Common myeloid progenitor, CD34-positive (primary cell): ENCODE measurements at places on chromosomes 7 and 10.

DNA sequence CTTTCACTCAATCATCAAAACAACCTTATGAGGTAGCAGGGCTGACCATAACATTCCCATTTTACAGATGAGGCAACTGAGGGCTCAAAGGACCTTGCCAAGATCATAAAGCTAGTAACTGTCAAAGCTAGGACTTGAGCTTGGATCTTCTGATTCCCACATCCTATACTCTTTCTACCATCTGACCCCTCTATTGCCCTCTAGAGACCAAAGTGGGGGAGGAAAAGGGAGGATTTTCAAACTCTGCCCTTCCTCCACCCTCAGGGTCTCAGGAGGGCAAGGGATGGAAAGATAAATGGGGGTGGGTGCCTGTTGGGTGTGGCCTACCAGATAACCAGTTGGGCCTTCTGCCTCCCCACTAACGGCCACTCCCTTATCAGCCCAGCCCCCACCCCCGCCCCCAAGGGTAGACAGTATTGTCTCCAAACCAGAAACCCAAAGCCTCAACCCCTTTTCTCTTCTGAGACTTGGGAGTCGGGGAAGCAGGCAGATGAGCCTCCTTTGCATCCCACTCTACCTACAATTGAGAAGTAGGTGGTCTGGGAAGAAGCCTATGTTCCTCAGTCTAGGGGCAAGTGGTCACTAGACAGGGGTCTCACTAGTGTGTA, 7.9 kb downstream of the LDB1 start:
- H3K27me3 ChIP-seq, result no peaks in the 10 kb centered on the region
- peaks cover 44% of the 10 kb centered on the region for H3K36me3 ChIP-seq
- H3K4me3 ChIP-seq, result peak overlapping the region; percentile 92
- peaks cover 12% of the 10 kb centered on the region for H3K4me1 ChIP-seq

DNA sequence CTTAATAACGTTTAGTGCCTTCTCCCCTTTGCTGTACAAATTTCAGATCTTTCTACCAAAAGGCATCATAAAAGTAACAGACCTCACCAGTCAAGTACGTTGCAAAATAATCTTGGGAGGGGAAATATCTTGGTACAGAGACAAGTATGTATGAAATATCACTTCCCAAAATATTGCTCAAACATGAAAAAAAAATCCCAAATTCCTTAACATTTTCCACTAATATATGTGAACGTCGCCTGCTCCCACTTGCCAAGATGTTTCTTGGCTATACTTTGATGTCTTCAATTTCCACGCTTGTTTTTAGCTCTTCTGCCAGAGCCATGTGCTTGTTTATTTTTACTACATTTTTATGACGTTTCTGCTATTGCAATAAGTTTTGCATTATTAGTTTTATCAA, 223.5 kb downstream of the PLXNA4 start:
- peaks cover 4% of the 10 kb centered on the region for H3K4me1 ChIP-seq
- no peak overlapping the region for H3K27ac ChIP-seq
- H3K27me3 ChIP-seq, result peaks cover 59% of the 10 kb centered on the region
- no peak for DNase-seq

- no peak overlapping the region for H3K4me3 ChIP-seq
- H3K4me1 ChIP-seq, result peaks cover 34% of the 10 kb centered on the region
- no peak overlapping the region for H3K27ac ChIP-seq
Measured at GRCh38 chr10:29877793-29878491, 181.4 kb downstream of the JCAD start.

- no peaks in the 10 kb centered on the region for H3K36me3 ChIP-seq
- no peak overlapping the region for H3K4me3 ChIP-seq
- no peak overlapping the region for H3K27ac ChIP-seq
- no peaks in the 10 kb centered on the region for H3K27me3 ChIP-seq
- no peak for DNase-seq
- peaks cover 4% of the 10 kb centered on the region for H3K4me1 ChIP-seq
Measured at GRCh38 chr10:95819620-95820329, 63.8 kb downstream of the ENTPD1 start.

- H3K36me3 ChIP-seq, result no peaks in the 10 kb centered on the region
- H3K27ac ChIP-seq, result no peak overlapping the region
- H3K27me3 ChIP-seq, result peaks cover 3% of the 10 kb centered on the region
- no peak for DNase-seq
Measured at GRCh38 chr10:32793033-32793432, 165.0 kb downstream of the ITGB1 start.

- no peak overlapping the region for H3K27ac ChIP-seq
- no peaks in the 10 kb centered on the region for H3K27me3 ChIP-seq
- no peak for DNase-seq
- peaks cover 7% of the 10 kb centered on the region for H3K36me3 ChIP-seq
- H3K4me1 ChIP-seq, result peaks cover 3% of the 10 kb centered on the region
- H3K4me3 ChIP-seq, result no peak overlapping the region
Measured at GRCh38 chr7:107622429-107622828, 38.2 kb upstream of the SLC26A4 start.

- H3K4me3 ChIP-seq, result no peak overlapping the region
- no peak overlapping the region for H3K27ac ChIP-seq
- no peaks in the 10 kb centered on the region for H3K27me3 ChIP-seq
- H3K4me1 ChIP-seq, result no peaks in the 10 kb centered on the region
Measured at GRCh38 chr7:46854958-46855473, 726.9 kb downstream of the TNS3 start.

DNA sequence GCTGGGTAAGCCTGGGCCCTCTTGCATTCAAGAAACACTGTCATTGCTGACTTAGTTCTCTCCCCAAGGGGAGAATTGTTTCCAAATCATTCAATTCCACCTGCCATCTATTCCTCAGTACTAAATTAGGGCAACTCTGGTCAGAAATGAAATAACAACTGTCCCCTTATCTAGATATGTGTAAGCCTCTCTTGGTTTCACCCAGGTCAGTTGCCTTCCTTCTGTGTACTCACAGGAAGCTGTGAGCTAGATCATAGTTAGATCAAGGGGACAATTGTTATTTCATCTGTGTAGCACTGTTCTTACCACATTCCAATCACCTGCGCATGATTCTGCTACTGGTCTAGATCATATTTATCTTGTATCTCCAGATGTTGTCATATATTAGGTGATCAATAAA, 483.0 kb upstream of the SORCS1 start:
- no peak overlapping the region for H3K27ac ChIP-seq
- H3K4me3 ChIP-seq, result no peak overlapping the region
- no peaks in the 10 kb centered on the region for H3K27me3 ChIP-seq
- no peaks in the 10 kb centered on the region for H3K4me1 ChIP-seq

DNA sequence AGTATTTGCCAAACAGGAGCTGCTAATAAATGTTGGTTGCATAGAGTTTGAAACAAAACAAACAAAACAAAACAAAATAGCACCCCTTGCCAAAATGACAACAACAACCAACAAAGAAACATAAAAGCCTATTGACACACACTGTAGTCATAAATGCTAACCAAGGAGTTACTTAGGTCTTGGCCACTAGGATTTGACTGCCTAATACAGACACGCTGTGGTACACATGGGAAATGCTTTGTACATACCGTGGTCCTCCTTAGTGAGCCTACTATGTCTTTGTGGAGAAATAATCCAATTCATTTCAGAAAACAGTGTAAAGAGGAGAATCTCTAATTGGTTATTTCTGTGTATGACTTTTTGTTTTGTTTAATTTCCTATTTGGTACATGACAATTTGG, 53.2 kb upstream of the MTPN start:
- H3K4me3 ChIP-seq, result no peak overlapping the region
- no peak for DNase-seq
- H3K36me3 ChIP-seq, result no peaks in the 10 kb centered on the region
- H3K27ac ChIP-seq, result no peak overlapping the region

GRCh38 chr7:23246555-23246954, at the start of gene GPNMB:
TSS of gene GPNMB (plus strand) at chr7:23246775. CDS start at chr7:23246858, 83 bp downstream.
- peak within 1 kb of the TSS; percentile 53 for H3K4me3 ChIP-seq
- H3K36me3 ChIP-seq, result no peaks in the 10 kb centered on the region
- peaks cover 16% of the 10 kb centered on the region for H3K4me1 ChIP-seq
- H3K27me3 ChIP-seq, result peaks cover 12% of the 10 kb centered on the region
- DNase-seq, result peak; percentile 24
- no peak within 1 kb of the TSS for H3K27ac ChIP-seq

DNA sequence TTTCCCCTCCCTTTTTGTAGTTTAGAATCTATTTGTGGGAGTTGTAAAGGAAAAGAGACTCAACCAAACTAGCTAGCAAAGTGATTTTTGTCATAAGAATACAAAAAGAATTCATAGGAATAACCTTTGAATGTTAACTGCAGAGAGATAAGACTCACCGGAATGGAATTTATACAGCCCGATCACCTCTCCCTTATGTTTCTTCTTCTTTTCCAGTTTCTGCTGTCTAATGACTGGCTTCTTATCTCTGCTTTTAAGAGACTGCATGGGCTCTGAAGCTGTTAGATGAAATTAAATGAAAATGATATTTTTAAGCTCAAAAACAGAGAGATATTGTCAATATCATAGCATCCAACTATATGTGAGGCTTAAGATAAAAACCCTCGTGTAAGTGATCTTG, 1095.9 kb downstream of the REEP3 start:
- no peak overlapping the region for H3K27ac ChIP-seq
- no peaks in the 10 kb centered on the region for H3K27me3 ChIP-seq
- no peaks in the 10 kb centered on the region for H3K36me3 ChIP-seq
- no peak for DNase-seq

DNA sequence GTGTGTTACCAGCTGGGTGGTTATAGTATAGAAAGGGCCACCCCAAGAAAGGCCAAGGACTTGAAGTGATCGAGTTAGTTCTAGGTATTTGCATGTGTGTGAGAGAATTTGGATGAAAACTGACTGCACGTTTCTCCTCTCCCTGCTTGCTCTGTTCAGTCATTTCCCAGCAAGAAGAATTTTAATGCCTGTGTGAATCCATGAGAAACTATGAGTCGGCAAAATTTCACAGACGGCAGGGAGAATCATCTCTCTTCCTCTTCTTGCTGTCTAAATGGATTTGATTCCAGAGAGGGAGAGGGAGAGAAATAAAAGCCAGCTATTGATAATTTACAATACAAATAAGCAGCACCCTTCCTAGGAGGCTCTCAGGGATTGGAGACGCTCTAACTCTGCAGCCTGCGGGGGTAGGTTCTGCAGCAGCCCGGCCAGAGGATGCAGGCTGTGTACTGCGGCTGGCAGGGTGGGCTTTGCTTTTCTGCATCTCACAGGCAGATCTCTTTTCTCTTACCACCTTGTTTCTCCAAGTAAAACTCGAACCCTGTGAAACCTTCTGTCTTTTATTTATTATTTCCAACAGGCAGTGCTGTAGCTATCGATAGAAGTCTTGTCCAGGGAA, 183.6 kb downstream of the TCF7L2 start:
- H3K4me3 ChIP-seq, result no peak overlapping the region
- no peak overlapping the region for H3K27ac ChIP-seq
- DNase-seq, result peak; percentile 8
- no peaks in the 10 kb centered on the region for H3K27me3 ChIP-seq

DNA sequence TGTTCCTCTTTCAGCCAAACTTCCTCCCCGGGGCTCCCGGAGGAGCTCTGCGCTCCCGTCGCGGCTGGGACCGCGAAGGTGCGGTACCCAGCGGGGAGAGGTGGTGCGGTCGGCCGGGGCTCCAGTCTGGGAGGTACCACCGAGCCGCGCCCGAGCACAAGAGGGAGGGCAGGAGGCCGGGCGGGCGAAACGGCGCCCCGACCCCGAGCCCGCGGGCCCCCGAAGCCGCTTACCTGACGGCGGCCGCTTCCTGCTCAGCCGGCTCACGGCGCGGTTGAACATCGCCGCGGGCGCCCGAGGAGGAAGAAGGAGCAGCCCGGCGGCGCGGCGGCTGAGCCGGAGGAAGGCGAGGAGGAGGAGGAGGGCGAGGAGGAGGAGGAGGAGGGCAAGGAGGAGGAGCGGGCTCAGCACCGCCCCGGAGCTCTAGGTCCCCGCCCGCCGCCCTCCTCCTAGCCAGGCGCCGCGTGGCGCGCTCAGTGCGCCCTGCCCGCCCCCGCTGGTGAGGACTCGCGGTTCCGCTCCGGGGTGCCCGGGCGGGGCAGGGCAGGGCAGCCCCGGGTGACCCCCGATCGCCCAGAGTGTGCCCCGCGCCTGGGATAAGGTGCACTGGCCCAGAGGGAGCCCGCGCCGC, at the start of gene RGS10:
Gene RGS10 (minus strand): TSS at position 363 of the 631 bp plus-strand sequence. CDS start 81 bp downstream, at position 282.
- H3K27me3 ChIP-seq, result no peaks in the 10 kb centered on the region
- peak; percentile 53 for DNase-seq
- peaks cover 54% of the 10 kb centered on the region for H3K4me1 ChIP-seq
- peak within 1 kb of the TSS; percentile 79 for H3K4me3 ChIP-seq
- H3K36me3 ChIP-seq, result no peaks in the 10 kb centered on the region
- no peak within 1 kb of the TSS for H3K27ac ChIP-seq

DNA sequence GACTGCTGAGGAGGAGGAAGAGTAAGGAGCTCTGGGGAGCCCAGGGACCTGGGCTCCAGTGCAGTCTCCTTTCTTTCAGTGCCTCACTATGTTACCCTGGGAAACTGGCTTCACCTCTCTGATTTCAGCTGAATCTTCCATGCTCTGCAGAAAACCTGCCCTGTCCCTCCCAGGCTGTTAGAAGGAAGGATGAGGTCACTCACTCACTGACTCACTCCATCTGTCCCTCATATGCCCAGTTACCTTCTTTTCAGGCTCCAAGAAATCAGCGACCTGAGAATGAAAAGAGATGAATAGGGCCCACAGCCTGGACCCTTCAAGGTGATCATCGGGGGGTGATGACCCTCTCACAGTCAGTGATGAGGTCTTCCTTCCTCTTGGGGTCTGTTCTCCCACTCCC, 481 bp downstream of the SFTPA2 start:
- DNase-seq, result no peak
- no peak overlapping the region for H3K27ac ChIP-seq
- no peak overlapping the region for H3K4me3 ChIP-seq
- no peaks in the 10 kb centered on the region for H3K27me3 ChIP-seq
- peaks cover 5% of the 10 kb centered on the region for H3K4me1 ChIP-seq

- peaks cover 10% of the 10 kb centered on the region for H3K36me3 ChIP-seq
- H3K4me1 ChIP-seq, result no peaks in the 10 kb centered on the region
- H3K4me3 ChIP-seq, result no peak overlapping the region
Measured at GRCh38 chr7:151769188-151769821, 107.6 kb downstream of the PRKAG2 start.

DNA sequence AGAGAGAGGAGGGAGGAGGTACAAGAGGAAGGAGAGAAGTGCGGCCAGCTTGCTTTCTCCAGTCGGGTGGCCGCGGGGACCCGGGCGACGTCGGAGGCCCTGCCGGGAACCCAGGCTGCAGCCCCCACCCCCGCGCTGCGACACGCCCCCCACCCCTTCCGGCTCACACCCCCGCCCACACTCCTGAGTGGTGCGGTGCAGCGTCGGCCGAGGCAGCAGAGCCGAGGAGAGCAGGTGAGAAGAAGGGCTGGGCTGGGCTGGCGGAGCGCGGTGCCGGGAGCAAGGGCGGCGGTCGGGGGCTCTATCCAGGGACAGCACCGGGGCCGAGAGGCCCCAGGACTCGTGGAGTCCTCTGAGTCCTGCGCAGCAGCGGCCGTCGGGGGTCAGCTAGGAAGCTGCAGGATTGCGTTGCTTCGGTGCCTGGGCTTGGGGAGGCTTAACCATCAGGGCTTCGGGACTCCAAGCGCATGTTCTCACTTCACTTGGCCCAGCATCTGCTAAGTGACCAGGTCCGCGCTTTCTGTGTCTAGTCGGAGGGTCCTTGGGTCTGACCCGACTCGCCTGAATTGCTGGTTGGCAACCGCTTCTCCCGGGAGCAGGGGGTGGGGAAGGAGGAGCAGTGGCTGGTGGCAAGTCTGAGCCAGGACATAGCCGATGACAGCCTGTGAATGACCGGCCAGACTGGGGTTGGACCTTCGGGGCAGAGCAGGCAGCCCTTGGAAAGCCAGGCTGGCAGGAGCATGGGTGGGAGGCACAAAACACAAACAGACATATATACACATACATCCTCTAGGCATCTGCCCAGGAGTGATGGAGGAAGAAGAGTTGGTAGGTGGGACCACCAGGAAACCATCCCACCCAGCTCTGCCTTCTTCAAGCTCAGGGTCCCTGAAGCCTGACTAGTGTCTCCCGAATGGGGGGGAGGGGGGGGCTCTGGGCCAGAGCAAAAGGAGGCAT, 683 bp downstream of the CHAT start:
- H3K27ac ChIP-seq, result no peak overlapping the region
- peaks cover 13% of the 10 kb centered on the region for H3K4me1 ChIP-seq
- no peak overlapping the region for H3K4me3 ChIP-seq
- no peaks in the 10 kb centered on the region for H3K36me3 ChIP-seq
